NCI-H69 (cell line): ENCODE measurements at places on chromosomes 2 and 18.

- DNase-seq, result no peak
Observed at GRCh38 chr2:219293736-219294231, 14.6 kb downstream of the DNAJB2 start.

DNA sequence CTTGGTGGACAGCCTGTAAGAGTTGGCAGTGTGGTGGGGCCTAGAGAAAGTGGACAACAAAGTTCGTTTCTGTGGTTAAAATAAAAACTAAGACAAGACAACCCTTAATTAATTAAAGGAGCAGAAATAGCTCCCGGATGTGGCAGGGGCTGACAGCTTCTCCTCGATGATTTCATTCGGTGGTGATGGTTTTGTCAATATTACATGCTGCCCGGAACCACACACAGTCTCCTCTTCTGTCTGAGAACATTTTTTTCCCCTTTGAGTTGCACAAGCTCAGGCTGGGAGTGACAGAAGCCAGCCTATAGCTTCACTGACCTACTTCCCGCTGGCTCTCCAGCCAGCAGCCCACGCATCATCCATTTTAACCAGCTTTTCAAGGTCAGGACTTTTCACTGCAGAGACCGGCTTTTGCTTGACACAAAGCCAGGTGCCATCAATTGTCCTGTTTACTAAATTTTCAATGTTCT, 378.8 kb downstream of the SLC4A3 start:
- no peak for DNase-seq

DNA sequence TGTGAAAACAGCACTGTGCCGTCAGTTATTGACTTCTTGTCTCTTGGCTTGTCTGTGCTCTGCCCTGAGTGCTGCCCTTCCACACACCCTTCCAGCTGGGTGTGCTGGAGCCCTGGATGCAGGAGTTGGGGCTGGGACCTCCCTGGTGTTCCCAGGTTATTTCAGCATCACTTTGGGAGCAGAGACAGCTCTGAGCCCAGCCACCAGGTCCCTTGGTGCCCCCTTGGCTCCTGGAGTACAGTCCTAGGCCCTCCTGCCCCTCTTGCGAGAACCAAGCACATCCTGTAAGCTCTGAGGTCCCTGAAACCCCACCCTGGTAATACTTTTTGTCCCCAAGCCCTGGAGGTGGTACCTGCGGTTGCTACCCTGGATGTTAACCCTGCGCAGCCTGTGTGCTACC, 24.3 kb downstream of the BOK start:
- DNase-seq, result no peak

GRCh38 chr2:236163471-236164200, 4.5 kb downstream of the GBX2 start:
- no peak for DNase-seq

- DNase-seq, result no peak
Observed at GRCh38 chr2:58156780-58157179, 84.3 kb downstream of the FANCL start.
